Ureter (tissue), 1 donor: ENCODE measurements at places on chromosomes 2 and 18. TPM values are rescaled to one million over a fixed set of nuclear protein-coding genes. Genes with fewer than 3 reads are reported as not detected.

Gene NRP2
- 55.8 TPM for total RNA-seq

DNA sequence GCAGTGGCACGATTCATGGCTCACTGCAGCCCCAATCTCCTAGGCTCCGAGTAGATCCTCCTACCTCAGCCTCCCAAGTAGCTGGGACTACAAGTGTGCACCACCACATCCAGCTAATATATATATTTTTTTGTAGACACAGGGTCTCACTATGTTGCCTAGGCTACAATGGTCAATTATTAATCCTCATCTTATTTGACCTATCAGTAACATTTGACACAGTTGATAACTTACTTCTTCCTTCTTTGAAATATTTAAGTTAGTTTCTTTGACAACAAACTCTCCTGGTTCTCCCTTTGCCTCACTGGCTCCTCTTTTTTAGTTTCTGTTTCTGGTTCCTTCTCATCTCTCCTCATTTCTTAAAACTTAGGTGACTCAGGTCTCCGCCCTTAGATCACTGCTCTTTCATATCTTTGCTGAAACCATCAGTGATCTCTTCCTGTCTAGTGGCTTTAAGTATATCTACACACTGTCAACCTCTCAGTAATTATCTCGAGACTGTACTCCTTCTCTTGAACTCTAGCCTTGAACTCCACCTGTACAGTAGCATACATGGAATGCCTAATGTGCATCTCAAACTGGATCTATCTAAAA is 11.5 kb downstream of the PGAP1 start:
- DNase-seq: no peak

DNA sequence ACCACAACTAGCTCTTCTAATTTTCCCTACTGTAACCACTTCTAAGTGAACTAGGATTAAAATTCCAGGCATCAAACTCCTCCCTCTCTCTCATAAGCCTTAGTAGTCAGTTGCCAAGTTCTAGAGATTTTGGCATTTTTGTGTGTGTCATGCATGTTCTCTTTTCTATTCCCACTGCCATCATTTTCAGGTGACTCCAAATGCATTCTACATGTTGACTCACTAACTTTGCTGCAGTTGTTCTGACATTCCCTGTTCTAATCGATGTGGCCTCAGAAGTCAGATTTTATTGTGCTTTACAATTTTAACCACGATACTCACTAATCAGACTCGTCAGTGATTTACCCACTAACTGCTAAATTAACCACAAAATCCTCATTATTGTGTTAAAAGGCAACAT is 13.3 kb downstream of the DSC1 start:
- no peak for DNase-seq

DNA sequence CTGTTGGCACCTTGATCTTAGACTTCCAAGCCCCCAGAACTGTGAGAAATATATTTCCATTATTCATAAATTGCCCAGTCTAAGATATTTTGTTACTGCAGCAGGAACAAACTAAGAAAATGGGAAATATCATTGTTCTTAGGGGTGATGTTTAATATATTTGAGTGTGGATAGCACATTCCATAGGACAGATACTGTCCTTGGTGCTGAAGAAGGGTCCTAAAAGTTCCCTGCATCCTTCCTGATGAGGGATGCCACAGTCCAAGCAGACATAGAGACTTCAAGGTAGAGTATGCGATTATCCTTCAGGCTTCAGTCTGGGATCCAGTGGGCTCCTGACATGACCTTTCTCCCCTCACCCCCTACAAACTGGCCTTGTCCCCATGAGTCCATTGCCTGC is 689.0 kb downstream of the TDRD15 start:
- DNase-seq: no peak

DNA sequence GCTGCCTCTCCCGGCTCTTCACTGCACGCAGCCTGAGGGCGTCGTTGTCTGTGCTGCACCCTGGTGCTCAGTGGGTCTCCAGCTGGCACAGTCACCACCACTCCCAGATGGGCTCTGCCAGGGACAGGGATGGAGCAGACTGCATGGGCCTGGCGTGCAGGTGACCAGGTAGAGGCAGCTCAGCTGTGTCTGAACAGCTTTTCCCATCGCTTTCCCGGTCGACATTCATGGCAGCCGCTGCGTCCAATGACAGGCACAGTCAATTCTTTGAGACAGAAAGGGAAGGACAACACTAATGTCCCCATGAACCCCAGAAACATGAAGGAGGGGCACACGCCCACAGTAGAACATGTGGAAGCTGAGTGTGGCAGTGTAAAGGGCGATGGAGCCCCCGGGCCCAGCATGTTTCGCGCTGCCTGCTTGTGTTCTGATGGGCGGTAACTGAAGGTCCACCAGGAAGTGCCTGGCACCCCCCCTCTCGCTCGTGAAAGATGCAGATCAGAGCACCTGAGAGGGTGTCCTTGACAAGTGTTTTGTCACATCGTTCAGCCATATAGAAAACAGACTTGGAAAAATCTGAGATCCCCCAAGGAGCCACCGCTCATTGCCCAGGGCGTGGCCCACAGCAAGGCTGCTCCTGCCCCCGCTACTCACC is 122.4 kb downstream of the NFATC1 start:
- DNase-seq: peak; percentile 34

- no peak for DNase-seq
Measured at GRCh38 chr2:16623564-16624435, 41.8 kb downstream of the CYRIA start.

GRCh38 chr18:35776473-35776872 is 194.9 kb downstream of the GALNT1 start:
- no peak for DNase-seq

GRCh38 chr2:9814129-9814868 is 29.0 kb upstream of the TAF1B start:
- peak; percentile 40 for DNase-seq

GRCh38 chr2:177675350-177675821 is 282.8 kb downstream of the AGPS start:
- DNase-seq: no peak

Gene DES
- 1,211 TPM for total RNA-seq

DNA sequence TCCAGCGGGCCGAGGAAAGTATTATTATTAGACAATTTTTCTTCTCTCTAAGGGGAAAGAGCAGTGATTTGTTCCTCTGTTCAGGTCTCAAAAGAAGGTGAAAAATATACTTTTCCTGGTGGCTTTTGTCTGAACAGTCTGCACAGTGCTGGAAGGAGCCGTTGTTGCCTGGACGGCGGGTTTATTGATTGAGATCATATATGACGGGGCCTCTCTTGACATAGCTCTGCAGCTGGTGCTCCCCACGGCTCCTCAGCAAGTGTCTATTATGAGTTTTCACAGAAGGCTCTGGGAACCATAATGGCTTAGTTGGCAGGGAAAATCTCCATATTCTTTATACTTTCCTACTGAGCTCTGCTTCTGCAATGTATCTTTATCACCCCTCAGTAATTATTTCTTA is 42.9 kb downstream of the FSHR start:
- DNase-seq: no peak

GRCh38 chr2:216499641-216500218 is 1.1 kb downstream of the RPL37A start:
- no peak for DNase-seq

Gene NYAP2
- 1.5 TPM for total RNA-seq

Gene OSBPL1A
- total RNA-seq: 40.4 TPM
